CD8-positive, alpha-beta memory T cell (primary cell): ENCODE measurements at places on chromosomes 11 and 22.

DNA sequence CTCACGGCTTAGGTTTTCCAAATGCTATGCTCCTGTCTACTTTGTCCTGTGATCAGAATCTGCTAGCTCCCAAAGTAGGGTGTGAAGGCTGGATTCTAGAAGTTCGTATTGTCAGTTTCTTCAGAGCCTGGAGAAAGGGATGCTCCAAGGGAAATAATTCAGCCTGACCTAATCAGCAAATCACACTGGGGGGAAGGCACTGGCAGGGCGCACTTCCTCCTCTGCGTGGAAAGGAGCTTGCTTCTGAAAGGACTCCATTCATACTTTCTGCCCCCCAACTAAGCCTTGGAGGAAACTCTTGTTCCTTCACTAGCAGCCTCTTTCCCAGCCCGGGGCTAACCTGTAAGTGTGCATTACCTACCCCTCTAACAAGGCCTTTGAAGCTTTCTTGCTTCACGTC is 165.9 kb downstream of the NAV2 start:
- H3K36me3 ChIP-seq = no peaks in the 10 kb centered on the region
- no peaks in the 10 kb centered on the region for H3K27me3 ChIP-seq
- H3K4me3 ChIP-seq = no peak overlapping the region
- no peak overlapping the region for H3K27ac ChIP-seq
- no peak for DNase-seq

DNA sequence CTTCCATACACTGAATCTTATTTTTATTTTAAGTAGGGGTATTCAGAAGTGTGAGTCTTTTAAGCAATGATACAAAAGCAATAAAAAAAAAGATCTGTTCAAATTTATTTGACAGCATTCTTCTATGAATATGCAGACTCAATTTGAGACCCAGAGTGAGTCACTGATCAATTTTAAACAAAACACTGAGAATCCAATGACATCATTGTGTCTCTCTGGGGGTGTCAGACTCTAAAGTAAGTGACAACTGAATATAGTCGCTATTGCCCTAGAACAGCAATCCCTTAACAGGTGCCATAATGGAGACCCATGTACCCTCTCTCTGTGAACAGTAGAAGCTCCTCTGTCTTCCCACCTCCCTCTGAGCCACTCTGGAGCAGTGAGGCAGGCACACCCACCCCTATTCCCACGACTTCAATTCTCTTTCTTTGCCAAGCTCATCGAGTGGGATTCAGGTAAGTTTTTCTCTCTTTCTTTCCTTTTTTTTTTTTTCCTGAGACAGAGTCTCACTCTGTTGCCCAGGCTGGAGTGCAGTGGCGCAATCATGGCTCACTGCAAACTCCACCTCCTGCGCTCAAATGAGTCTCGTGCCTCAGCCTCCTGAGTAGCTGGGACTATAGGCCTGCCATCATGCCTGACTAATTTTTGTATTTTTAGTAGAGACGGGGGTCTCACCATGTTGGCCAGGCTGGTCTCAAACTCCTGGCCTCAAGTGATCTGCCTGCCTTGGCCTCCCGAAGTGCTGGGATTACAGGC is 5.1 kb upstream of the RPS3 start:
- no peaks in the 10 kb centered on the region for H3K36me3 ChIP-seq
- H3K27ac ChIP-seq = no peak overlapping the region
- H3K27me3 ChIP-seq = no peaks in the 10 kb centered on the region
- H3K4me1 ChIP-seq = no peaks in the 10 kb centered on the region
- no peak overlapping the region for H3K4me3 ChIP-seq

DNA sequence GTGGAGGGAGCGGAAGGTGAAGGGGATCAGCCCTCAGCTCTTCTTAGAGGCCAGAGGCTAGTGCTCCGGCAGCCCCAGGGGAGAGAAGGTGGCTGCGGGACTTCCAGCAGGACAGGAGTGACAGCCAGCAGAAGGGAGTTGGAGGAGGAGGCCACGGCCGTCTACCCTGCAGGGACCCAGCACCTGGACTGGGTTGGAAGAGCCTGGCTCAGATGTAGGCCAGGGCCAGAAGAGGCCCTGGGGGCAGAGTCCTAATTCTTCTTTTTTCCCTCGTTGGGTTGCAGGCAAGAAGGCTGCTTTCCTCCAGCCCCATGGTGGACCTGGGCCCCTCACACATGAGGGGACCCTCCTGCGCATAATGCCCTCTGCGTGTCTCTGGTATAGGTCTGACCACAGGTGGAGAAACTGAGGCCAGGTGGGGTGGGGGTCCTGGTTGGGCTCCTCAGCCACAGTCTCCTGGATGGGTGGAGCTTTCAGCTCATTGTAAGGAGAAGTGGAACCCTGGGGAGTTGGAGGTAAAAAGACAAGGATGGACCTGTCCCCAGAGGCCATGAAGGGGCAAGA is 2.3 kb upstream of the MCAM start:
- no peak for DNase-seq
- peaks cover 14% of the 10 kb centered on the region for H3K27me3 ChIP-seq
- H3K27ac ChIP-seq = peak overlapping the region; percentile 78
- H3K4me1 ChIP-seq = peaks cover 37% of the 10 kb centered on the region
- H3K36me3 ChIP-seq = no peaks in the 10 kb centered on the region

DNA sequence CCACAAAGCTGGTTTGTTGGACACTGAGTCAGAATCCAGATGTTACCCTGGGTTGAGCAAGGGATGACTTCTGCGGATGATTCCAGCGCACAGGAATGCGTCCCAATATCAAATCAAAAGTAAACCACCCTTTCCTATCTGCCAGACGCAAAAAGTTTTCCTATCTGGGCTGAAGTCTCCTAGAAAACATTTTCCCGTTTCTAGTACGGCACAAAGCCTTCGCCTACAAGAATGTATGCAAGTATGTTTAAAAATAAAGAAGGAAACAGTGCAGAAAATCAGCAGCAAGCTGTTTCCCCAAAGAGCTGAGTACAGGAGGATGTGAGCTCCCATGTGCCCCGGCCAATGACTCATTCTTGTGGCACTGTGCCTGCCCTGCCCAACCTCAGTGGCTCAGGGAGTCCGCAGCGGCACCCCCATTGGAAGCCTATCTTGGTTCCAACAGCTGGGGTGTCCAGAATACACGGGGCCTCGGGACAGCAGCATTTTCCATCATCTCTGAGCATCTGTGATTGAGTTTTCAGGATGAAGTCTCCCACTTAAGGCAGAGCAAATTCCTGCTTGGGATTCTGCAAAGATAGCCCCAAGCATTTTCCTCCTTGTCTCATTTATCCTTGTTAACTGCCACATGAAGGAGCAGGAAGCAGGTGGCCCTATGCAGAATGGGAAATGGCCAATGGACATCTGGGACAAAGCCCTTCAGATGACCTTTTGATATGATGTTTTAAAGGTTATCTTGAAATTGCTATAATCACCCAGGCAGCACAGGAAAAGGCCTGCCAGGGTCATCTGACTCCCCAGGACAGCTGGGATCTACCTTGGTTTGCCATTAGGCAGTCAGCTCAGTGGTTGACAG is 17.5 kb downstream of the KCNJ5 start:
- DNase-seq = no peak
- H3K4me1 ChIP-seq = peaks cover 5% of the 10 kb centered on the region
- H3K27me3 ChIP-seq = peaks cover 16% of the 10 kb centered on the region

DNA sequence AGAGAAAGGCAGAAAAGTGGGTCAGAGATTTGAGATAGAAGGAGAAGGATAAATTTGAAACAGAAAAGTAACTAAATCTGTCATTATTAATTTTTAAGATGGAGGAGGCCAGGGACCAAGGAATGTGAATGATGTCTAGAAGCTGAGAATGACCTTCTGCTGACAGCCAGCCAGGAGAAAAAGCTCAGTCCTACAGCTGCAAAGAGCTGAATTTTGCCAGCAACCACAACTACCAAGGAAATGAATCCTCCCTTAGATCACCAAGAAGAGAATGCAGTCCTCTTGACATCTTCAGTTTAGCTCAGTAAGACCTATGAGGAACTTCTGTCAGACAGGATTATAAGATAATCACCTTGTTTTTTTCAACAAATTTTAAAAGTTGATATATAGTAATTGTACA is 538.2 kb downstream of the LRRC4C start:
- no peak overlapping the region for H3K27ac ChIP-seq
- no peaks in the 10 kb centered on the region for H3K36me3 ChIP-seq
- DNase-seq = no peak
- H3K4me1 ChIP-seq = no peaks in the 10 kb centered on the region

DNA sequence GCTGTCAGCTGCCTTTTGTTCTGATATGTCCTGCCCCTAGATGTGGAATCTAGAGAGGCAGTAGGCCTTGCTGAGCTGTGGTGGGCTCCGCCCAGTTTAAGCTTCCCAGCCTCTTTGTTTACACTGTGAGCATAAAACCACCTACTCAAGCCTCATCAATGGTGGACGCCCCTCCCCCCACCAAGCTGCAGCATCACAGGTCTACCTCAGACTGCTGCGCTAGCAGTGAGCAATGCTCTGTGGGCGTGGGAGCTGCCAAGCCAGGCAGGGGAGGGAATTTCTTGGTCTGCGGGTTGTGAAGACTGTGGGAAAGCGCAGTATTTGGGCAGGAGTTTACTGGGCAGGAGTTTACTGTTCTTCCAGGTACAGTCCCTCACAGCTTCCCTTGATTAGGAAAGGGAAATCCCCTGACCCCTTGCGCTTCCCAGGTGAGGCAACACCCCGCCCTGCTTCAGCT is 98.5 kb downstream of the SMCO4 start:
- H3K27ac ChIP-seq = no peak overlapping the region
- DNase-seq = no peak
- no peaks in the 10 kb centered on the region for H3K27me3 ChIP-seq
- no peak overlapping the region for H3K4me3 ChIP-seq
- no peaks in the 10 kb centered on the region for H3K36me3 ChIP-seq

DNA sequence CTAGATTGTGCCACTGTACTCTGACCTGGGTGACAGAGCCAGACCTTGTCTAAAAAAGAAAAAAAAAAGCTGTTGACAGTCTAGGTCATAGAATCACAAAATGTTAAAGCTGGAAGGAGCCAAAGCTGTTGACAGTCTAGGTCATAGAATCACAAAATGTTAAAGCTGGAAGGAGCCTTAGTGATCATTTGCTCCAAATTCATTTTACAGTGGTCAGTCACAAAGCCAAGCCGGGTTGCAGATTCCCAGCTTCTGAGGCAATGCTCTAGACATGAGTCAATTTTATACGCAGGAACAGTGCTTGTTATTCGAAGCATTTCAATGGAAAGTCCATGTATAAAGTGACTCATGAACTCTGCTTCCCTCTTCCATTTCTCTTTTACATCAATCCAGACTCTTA is 47.4 kb downstream of the SYT13 start:
- no peak for DNase-seq
- no peak overlapping the region for H3K27ac ChIP-seq
- H3K27me3 ChIP-seq = no peaks in the 10 kb centered on the region
- H3K4me1 ChIP-seq = no peaks in the 10 kb centered on the region
- H3K4me3 ChIP-seq = no peak overlapping the region

DNA sequence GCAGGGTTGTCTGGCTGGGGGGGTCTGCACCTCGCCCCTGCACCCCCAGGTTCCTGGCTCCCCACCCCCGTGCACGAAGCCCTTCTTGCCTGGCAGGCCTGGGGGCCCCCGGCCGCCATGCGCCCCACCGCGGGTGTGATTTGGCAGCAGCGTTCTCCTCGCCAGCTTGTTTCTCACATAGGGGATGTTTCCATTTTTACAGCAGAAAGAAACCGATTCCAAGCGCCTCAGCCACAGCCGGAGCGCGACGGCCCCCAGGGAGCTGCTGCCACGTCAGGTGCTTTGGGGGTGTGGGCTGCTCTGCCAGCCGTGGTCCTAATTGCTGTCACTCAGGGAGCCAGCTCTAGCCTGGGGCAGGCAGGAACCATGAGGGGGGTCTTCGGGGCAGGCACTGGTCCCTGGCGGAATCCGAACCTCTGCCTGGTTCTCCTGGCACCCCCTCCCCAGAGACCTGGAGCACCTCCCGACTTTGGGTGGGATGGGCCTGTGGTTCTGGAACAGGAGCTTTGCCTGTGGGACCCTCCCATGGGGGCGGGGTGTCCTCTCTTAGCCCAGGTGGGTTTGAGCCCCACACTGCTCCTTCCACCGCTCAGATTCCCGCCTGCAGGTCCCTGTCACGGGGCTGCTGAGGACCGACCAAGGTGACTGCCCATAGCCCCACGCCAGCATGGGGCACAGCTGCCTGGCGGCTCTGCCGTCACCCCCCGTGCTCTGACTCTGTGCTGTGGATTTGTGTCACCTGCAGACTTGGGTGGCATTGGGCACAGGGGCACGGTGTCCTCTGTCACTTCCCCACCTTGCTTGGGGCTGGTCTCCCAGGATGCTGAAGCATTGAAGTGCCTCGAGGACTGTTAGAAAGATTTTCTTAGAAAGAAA is 54.0 kb downstream of the RTN4R start:
- no peaks in the 10 kb centered on the region for H3K4me1 ChIP-seq
- H3K4me3 ChIP-seq = no peak overlapping the region
- peaks cover 7% of the 10 kb centered on the region for H3K27me3 ChIP-seq
- no peak overlapping the region for H3K27ac ChIP-seq
- no peak for DNase-seq

DNA sequence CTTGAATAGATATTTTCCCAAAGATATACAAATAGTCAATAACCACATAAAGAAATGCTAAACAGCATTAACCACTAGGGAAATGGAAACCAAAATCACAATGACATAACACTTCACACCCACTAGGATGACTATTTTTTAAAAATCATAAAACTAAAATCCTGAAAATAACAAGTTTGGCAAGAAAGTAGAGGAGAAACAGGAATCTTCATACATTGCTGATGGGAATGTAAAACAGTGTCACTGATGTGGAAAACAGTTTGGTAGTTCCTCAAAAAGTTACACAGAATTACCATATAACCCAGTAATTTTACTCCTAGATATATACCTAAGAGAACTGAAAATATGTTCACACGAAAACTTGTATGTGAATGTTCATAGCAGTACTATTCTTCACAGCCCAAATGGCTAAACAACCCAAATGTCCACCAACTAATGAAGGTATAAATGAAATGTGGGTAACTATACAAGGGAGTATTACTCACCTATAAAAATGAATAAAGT is 12.5 kb downstream of the PICALM start:
- no peaks in the 10 kb centered on the region for H3K27me3 ChIP-seq
- H3K4me3 ChIP-seq = no peak overlapping the region
- no peaks in the 10 kb centered on the region for H3K36me3 ChIP-seq
- DNase-seq = no peak
- no peak overlapping the region for H3K27ac ChIP-seq
- peaks cover 82% of the 10 kb centered on the region for H3K4me1 ChIP-seq

GRCh38 chr11:97742717-97743116 is 1278.0 kb upstream of the CNTN5 start:
- H3K27me3 ChIP-seq = no peaks in the 10 kb centered on the region
- no peaks in the 10 kb centered on the region for H3K36me3 ChIP-seq
- DNase-seq = no peak
- no peaks in the 10 kb centered on the region for H3K4me1 ChIP-seq
- no peak overlapping the region for H3K27ac ChIP-seq
- H3K4me3 ChIP-seq = no peak overlapping the region
